ENCODE measurements at places on chromosomes 13 and 19.

DNA sequence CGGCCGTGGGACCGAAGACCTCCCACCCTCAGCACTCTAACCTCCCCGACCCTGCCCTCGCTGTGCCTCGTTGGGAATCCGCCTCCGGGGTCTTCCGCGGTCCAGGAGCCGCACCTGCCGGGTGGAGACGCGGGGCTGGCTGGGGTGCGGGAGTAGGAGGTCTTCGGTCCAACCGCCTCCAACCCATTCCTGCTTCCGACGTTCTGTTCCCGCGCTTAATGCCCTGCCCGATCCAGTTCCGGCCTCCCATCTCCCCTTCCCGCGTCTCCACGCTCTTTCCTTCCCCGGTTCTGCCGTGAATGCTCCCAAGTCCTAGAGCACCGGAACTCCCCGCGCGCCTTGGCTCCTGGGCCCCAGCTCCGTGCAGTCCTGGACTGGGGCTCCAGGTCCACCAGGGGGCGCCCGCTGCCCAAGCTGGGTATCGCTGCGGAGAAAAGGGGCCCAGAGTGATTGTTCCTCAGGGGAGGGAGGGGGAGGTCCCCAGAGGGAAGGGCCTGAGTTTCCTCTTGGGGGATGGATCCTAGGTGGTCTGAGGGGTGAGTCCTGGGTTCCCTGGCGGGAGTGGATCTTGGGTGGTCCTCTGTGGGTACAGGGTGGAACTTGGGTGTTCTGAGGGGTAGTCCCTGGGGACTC is 14.1 kb upstream of the TNFSF9 start:
- DNase-seq = peak; percentile 63

DNA sequence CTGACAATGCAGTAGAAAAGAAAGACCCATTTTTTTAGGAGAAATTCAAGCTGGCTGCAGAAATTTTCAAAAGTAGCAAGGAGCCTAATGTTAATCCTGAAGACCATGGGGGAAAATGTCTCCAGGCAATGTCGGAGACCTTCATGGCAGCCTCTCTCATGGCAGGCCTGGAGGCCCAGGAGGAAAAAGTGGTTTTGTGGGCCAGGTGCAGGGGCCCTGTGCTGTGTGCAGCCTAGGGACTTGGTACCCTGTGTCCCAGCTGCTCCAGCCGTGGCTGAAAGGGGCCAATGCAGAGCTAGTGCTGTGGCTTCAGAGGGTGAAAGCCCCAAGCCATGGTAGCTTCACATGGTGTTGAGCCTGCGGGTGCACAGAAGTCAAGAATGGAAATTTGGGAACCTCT is 4.1 kb downstream of the ALG11 start:
- no peak for DNase-seq

GRCh38 chr13:76836311-76836710 is 49.9 kb downstream of the KCTD12 start:
- DNase-seq = no peak

- DNase-seq = no peak
Measured at GRCh38 chr19:40055049-40055448, 982 bp downstream of the ZNF780B start.

DNA sequence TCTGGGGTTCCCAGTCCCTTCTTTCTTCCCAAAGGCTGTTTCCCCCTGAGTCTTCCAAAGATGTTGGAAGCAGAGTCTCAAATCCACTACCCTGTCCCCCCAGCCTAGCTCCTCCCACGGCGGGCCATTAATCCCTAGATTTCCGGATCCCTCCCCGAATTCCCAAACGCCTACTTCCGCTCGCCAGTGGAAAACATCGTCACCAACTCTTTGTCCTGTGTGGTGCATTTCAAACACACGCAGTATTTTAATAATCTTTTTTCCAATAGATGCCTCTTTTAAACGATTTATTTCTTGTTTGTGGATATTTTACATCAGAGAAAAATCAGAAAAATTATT is 610 bp downstream of the ZNF791 start:
- peak; percentile 28 for DNase-seq

- DNase-seq = no peak
Measured at GRCh38 chr19:34416021-34416545, 11.9 kb downstream of the PDCD2L start.

- no peak for DNase-seq
Measured at GRCh38 chr19:49594993-49595818, 4.2 kb downstream of the PRR12 start.

DNA sequence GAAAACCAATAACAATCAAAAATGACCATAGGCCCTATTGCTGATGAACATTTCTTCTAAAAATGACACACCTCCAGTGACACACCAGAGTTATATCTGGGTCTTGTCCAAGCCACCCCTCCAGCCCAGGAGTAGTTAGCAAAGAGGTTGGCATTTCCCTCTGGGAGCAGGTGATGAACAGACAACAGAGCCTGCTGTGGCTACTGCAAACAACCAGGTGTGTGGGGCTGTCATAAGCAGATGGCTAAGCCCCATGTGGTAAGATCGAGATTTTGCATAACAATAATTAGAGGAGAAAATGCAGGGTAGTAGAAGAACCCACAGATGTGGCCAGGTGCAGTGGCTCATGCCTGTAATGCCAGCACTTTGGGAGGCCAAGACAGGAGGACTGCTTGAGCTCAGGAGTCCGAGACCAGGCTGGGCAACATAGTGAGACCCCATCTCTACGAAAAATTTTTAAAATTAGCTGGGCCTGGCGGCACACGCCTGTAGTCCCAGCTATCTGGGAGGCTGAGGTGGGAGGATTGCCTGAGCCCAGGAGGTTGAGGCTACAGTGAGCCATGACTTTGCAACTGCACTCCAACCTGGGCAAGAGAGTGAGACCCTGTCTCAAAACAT is 5.0 kb downstream of the XRCC1 start:
- DNase-seq = no peak

GRCh38 chr19:3810708-3811355 is 24.7 kb upstream of the MATK start:
- no peak for DNase-seq

- DNase-seq = no peak
Measured at GRCh38 chr13:101399365-101399764, 16.9 kb downstream of the NALCN start.

DNA sequence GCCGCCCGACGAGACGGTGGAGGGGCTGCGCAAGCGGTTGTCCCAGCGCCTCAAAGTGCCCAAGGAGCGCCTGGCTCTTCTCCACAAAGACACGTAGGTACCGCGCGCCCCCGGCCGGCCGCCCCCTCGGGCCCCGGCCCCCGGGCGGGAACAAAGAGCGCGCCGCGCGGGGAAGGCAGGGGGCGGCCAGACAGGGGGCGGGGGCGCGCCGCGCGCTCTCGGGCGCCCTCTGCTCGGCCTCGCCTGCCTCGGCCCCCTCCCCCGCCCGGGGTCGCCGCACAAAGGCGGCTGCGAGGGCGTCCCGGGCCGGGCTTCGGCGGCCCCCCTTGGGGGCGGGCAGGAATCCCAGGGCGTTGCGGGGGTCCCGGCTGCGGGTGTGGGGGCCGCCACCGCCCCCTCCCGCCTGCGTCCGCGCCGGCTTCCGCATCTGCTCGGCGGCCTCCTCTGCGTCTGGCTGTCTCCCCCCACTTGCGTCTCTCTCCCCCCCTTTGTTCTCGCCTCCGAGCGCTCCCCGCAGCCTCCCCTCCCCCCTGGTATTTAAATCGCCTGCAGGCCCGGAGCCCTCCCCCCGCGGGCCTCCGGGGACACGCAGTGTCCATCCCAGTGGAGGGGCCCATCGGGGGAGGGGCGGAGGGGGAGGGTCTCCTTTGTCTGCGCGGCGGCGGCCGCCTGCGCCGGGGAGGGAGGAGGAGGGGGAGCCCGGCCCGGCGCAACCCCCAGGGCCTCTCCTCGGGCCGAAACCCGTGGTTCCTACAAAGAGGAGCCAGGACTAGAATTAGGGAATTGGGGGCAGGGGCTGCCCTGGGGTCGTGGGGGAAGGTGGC is 2.3 kb downstream of the MIDN start:
- no peak for DNase-seq

DNA sequence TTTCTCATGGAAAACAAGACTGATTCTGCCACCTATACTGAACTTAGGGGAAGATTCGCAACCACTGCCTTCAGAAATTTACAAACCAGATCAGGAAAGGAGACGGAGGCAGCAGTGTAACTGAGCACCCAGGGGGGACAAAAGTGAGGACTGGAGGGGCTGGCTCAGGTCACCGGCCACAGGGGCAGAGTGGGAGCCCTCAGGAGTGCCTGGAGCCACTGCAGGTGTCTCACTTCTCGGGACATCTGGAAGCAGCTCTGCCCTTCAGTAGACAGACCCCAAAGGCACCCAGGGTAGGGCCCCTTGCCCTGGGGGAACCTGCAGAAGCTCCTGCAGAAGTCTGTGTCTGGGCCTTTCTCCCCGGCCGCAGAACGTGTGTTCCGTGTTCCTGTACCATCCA is 5.8 kb downstream of the ARHGEF7 start:
- no peak for DNase-seq

DNA sequence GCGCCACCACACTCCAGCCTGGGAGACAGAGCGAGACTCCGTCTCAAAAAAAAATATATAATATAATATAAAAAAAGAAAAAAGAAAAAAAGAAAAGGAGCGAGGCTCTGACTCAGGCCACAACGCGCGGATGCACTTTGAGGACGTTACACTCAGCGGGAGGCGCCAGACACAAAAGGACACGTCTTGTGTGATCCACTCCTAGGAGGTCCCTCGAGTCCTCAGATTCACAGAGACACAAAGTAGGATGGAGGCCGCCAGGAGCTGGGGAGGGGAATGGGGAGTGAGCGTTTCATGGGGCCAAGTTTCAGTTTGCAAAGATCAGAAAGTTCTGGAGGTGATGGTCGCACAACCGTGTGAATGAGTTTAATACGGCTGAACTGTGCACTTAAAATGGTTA is 8.5 kb upstream of the ABHD17A start:
- no peak for DNase-seq

DNA sequence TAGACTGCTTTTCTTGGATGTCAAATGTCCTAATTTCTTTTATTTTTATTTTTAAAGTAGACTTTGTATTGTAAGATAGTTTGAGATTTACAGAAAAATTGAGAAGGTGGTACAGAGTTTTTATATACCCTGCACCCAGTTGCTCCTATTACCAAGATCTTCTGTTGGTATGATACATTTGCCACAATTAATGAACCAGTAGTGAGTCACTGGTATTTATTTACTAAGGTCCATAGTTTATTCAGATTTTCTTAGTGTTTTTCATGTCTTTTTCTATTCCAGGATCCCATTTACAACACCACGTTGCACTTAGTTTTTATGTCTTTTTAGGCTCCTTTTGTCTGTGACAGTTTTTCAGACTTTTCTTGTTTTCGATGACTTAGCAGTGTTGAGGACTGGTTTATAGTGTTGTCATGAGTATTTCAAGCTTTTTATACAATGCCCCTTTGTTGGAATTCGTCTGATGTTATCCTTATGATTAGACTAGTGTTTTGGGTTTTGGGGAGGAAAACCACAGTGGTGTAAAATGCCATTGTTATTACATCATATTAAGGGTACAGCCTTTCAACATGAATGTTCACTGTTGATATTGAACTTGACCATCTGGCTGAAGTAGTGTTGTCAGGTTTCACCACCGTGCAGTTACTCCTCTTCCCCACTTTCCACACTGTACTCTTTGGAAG is 35.9 kb downstream of the COG3 start:
- peak; percentile 68 for DNase-seq

GRCh38 chr13:67408798-67409197 is 178.7 kb upstream of the PCDH9 start:
- peak; percentile 71 for DNase-seq

GRCh38 chr19:7216373-7216902 is 77.8 kb downstream of the INSR start:
- no peak for DNase-seq

DNA sequence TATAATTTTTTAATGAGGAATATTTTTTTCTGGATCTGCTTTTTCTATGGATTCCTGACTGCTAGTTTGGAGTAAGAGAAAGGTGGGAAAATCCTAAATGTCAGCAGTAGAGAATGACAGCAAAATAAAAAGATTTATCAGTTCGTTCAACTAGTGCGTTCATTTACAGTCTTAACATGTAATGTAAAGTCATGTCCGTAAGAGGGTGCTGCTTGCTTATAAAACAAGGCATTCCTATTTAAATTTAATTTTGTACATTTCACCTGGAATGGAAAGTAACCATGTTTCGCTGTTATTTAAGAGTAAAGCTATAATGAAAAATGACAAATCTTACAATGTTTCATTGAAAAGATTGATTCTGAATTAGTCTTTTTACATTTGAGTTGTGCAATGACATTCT is 76.6 kb downstream of the ZMYM2 start:
- DNase-seq = no peak

DNA sequence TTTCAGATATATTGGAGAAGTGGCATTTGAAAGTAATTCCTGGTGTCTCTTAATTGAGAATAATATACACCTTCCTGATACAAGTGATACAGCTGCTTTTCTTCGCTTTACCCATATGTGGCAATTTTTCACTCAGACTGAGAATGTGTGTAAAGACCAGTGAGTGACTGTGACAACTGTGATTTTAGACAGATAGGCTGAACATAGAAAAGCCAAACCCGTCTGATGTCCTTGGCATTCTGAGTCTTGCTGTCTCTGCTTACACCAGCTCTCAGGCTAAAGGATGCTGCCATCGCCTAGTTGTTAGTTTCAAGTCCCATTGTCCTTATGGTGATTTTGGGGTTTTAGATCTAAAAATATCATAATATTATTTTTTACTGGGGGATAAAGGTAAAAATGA is 492.6 kb downstream of the RFC3 start:
- no peak for DNase-seq

DNA sequence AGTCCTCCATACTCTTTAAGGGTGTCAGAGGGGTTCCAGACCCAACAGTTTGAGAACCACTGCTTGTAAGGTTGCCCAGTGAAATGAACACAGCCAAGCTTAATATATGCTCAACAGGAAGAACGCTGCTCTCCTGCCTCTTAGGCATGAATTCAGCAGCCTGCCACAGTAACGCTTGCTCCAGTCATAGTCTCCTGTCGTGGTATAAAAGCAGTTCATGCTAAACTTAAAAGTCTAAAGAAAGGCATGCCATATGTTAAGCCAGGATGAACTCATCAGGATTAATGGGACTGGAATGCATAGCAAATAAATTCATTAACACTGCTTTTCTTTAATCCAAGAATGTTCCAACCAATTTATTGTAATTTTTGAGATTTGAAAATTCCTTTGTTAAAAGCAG is 38.7 kb downstream of the SLC7A1 start:
- no peak for DNase-seq

GRCh38 chr19:51387924-51388389 is at the start of gene LIM2:
LIM2 (minus strand) TSS chr19:51387974; CDS start chr19:51387443, 531 bp downstream.
- DNase-seq = no peak

DNA sequence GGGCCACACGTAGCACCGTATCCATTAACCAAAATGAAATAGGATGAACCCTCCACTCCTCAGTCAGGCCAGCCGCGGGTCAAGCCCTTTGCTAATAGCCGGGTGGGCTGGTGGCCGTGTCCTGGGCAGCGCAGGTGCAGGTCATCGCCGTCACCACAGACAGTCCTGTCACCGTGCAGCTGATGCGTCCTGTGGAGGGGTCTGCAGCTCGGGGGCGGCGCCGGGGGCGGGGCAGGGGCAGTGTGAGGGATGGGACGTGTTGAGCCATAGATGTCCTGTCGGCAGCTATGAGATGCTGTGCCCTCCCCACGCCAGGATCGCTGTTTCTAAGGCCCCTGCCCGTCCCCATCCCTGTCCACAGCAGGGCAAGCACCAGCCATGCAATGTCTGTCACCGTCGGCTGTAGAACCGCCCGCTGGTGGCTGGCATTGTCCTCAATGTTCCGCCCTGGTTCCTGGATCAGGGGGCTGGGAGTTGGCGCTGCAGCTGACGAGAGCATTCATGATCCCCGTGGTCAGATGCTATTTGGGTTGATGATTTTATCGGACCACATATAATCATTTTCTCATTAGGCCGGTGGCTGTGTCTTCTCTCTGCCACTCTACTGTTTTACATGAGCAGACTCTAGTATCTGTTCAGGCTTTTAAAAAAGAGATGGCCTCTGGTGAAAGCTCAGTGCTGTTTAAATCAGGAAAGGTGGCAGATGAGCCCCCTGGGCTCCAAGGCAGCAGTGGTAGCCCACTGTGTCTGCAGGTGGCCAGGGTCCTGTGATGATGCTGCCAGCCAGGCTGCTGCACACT is 126.1 kb downstream of the KDM4B start:
- DNase-seq = no peak
